ENCODE measurements at places on chromosomes 7 and 10.

- no peak for DNase-seq
Measured at GRCh38 chr7:14341200-14341775, 351.8 kb upstream of the ETV1 start.

GRCh38 chr10:130647341-130647740 is 511.1 kb downstream of the GLRX3 start:
- no peak for DNase-seq

DNA sequence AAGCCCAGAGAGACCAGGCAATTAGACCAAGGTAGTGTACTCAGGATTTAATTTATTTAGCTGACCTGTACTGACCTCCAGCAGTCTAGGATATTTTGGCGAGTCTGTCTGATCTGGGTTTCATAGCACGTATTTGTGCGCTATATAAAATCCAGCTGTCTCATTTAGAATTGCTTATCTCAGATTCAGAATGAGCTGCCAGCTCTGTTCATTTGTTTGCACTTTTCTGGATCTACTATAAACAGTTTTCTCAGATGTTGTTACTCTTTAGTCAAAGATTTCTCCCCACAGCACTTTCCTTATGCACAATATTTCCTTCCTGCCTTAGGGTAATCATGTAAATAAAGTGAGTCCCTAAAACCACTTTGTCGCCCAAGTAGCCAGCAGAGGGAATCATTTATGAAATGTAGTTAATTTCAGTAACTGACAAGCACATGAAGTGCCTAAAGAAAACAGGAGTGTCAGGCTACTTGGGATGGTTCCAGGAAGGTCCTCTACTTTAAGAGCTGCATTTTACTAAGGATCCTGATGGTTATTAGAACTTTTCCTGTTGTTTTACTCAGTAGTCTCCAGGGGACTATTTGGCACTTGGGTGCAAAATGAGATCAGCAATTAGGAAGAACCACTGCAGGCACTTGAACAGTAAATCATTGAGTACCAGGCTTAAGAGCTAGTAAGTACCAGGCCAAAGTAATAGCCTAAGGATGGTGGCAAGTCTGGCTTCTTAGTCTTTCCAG is 226.4 kb downstream of the TWIST1 start:
- no peak for DNase-seq

DNA sequence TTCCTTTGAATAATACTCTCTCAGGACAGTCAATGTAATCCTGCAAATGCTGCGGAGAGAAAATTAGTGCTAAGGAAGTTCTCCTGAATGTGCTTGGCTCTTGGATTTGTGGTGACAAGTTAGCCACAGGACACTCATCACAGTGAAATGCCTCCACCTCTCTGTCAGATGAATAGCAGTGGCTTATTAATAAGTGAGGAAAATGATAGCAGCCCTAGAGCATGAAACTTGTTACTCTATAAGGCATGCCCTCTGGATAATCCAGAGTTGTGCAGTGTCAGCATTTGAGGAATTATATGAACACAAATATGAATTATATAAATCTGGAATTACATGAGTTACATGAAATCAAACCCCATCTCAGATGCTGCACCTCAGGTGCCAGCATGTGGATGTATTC is 23.5 kb upstream of the TBX20 start:
- DNase-seq, result no peak

GRCh38 chr10:90865401-90865800 is 6.4 kb upstream of the RPP30 start:
- DNase-seq, result no peak

DNA sequence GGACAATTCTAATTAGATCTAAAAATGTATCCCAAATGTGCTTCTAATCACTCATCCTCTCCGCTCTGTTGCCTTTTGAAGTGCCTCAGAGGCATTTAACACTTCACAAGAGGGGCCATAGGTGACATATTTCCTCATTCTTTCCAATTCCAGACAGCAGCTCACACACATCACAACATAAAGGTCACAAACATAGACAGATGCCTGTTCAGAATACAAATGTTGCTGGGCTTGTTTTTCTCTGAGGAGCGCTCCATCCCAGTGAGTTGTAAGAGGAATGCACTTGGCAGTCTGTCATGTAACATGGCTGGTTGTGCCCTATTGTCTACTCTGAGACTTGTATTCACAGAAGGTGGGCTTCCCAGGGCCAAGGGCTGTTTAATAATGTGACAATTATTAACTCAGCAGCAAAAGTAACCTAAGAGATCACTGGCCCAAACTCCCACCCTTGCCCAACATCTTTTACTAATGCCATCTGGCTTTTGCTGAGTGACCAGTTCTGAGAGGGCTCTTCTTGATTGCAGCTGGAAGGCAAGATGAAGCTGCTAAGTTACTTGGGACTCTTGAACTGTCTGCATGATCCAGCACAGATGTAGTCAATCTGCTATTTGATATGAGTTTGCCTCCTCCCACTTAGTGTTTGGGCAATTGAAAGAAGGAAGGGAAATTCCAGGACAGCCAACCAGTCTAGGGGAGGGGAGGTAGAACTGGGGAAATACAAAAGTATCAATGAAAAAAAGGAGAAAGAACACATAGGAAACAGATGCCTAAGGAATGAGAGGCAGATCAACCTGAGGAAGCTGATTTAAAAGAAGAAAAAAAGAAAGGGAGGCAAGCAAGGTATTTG is 13.6 kb downstream of the PON2 start:
- DNase-seq, result no peak

- DNase-seq, result no peak
Measured at GRCh38 chr7:72492461-72493065, 80.4 kb upstream of the CALN1 start.

DNA sequence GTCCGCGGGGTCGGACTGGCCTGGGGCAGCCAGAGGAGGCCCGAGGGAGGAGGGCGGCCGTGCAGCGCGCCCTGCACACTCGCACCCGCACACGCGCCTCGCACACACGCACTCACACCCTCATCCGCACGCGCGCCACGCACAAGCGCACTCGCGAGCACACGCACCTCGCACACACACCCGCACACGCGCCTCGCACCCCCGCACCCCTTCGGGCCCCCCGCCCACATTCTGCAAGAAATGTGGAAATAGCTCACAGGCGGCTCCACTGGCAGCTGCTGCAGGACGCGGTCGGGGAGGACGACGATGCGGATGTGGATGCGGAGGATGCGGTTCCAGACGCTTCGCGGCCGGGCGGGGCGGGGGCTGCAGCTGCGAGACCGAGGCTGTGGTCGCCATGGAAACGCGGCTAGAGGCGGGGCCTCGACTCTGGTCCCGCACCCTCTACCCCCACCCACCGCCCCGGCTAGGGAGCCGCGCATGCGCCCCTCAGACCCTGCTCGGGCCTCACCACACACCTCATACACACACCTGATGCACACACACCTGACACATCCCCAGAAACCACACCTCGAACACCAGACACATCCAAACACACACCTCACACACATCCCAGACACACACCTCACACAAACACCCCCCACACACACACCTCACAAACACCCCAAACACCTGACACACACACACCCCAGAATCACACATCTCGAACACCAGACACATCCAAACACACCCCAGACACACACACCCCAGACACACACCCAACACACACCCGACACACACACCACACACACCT is at the start of gene CALY:
Gene CALY, minus strand, starts transcription at position 320 of the 793 bp plus-strand sequence. CDS start 7,907 bp downstream, outside the sequence.
- DNase-seq, result peak; percentile 54

GRCh38 chr7:86846494-86847190 is 202.9 kb downstream of the GRM3 start:
- DNase-seq, result no peak

DNA sequence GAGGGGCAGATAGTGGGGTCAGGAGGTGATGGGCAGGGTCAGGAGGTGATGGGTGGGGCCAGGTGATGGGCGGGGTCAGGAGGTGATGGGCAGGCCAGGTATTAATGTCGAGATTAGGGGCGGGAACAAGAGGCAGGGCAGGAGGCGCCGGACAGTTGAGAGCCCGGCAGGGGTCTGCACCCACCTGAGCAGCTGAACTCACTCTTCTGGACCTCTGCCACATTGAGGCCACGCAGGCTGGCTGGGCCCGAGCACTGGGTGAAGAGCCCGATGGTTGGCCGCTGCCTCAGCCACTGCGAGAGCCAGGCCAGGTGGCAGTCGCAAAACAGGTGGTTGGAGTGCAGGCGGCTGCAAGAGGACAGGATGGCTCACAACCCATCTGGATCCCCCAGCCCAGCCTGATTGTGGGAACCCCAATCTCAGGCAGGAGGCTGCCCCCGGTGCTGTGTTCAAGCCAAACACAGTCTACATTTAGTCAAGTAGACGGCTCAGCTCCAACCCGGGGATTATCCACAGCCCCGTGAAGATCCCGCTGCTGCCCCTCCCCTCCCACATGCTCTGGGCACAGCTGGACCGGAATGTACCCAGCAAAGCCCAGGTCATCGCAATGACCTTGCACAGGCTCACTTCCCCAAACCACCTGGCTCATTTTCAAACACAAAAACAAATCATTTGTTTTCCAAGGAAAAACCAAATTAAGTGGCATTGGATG is 122.3 kb downstream of the SLIT1 start:
- DNase-seq, result no peak

DNA sequence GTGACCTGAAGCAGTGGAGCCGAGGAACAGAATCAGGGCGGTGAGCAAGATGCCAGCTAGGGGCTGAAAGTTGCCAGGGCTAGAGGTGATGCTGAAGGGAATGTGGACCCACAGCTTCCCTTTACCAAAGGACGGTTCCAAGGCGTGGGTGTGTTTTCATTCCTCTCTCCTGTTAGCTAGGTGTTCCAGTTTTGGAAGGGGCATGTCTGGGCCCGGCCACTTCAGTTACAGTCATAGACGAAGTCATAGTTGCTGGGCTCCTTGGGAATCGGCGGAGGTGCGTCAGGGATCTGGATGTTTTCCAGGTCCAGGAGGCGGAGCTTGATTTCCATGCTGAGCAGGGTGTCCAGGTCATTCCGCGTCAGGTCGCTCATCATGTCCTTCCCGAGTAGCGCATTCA is 131.0 kb upstream of the AOAH start:
- DNase-seq, result no peak

DNA sequence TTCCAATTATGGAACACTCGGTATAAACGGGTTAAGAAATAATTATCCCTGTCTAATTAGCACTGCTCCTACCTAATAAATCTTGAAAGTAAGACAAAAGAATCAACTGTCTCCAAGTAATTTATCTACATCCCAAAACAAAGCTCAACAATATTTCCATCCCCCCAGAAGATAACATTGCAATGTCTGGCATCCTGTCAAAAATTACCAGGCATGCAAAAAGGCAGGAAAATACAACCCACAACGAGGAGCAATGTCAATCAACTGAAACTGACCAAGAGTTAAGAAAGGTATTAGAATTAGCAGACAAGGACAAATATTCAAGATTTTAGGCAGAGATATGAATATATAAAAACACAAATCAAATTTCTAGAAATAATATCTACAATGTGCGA is 84.5 kb upstream of the SVIL start:
- no peak for DNase-seq

GRCh38 chr10:393787-394438 is 258.7 kb downstream of the ZMYND11 start:
- DNase-seq, result no peak

GRCh38 chr10:62652564-62652963 is 152.0 kb upstream of the ADO start:
- DNase-seq, result no peak

GRCh38 chr10:76581506-76582256 is 1055.9 kb downstream of the KCNMA1 start:
- DNase-seq, result no peak

DNA sequence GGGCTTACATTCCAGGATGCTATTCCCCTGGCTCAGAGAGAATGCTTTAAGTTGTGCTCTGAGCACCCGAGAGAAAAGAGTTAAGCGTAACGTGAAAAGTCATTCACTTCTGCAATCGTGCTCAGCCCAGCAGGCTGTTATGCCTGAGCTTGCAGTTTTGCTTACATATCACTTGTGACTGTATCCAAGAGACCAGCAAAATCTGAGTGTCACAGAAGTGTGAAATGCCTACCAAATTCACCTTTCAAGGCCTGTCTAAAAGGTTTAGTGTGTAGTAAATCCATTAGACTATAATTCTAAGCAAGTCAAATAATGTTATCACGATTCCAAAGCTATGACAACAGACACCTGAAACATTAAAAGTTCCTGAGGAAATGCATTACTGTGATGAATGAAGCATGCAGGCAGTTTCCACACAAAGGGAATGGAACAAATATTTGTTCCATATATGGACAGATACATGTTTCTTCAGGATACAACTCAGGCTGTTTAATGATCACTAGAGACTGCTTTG is 20.1 kb downstream of the ITGB1 start:
- no peak for DNase-seq

GRCh38 chr7:7889791-7890568 is 78.6 kb upstream of the GLCCI1 start:
- DNase-seq, result no peak
